ENCODE measurements at places on chromosomes 13 and 19.

GRCh38 chr19:29964171-29964570 is 22.1 kb downstream of the URI1 start:
- no peak for DNase-seq

DNA sequence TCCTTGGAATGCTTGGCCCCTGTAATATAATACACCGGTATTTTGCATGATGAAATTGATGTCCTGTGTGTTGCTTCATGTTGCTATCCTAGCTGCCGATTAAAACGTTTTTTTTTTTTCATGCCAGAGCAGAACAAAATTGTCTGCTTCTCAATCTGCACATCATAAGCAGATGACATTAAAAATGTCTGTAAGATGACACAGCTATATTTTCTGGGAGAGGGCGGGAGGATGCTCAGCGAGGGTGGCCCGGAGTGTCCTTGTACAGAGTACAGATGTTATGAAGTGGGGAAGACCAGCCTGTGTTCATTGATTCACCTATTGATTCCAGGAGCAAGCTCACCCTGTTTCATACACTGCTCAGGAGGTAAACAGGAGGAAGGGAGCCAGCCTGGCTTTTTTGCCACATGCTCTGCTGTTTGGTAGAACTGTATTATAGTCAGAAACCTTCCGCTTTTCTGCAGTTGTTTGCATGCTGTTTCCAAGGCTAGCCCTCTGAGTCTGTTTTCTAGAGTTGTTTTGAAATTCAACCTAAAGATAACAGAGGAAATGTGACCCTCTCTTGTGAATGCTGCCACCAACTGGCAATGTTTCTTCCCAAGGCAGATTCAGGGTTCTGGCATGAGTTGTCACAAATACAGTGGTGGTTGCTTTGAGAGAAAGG is 4.7 kb upstream of the IRS2 start:
- no peak for DNase-seq

DNA sequence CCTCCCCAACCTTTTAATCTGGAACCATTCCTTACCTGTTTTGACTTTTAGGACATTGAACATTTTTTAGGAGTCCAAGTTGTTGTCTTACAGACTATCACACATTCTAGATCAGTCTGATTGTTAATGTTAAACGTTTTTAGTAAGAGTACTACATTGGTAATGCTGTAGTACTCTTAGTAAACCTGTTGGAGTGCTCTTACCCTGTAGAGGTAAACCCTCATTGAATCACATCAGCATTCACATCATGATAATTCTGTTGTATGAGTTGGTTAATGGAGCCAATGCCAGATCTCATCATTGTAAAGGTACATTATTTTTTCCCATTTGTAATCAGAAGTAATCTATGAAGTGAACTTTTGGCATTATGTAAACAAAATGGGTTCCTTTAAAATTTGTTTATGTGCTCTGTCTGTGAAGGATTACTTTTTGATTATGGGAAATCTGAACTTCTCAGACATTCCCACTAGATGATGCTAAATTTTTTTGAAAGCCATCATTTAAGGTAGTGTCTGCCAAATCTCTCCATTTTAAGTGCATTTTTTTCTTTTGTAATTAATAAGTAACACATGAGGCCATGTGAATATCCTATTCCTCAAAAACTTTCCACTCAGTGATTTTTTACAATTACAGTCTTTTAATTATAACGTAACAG is 55.2 kb downstream of the VWA8 start:
- no peak for DNase-seq

GRCh38 chr19:4414144-4414799 is 11.8 kb downstream of the CHAF1A start:
- no peak for DNase-seq

All from fibroblast of skin of left biceps (primary cell).